CD14-positive monocyte (primary cell): ENCODE measurements at places on chromosomes 3 and 15. TPM values are rescaled to one million over a fixed set of nuclear protein-coding genes. Genes with fewer than 3 reads are reported as not detected.

Gene NTRK3
- not detected for polyA plus RNA-seq

GRCh38 chr3:126723801-126724200 lies 19.8 kb downstream of the CHCHD6 start:
- H3K27me3 ChIP-seq = no peaks in the 10 kb centered on the region
- no peaks in the 10 kb centered on the region for H3K36me3 ChIP-seq
- H3K4me1 ChIP-seq = no peaks in the 10 kb centered on the region
- H3K27ac ChIP-seq = no peak overlapping the region
- DNase-seq = no peak

GRCh38 chr15:66043264-66043663 lies 174.0 kb downstream of the RAB11A start:
- H3K4me1 ChIP-seq = no peaks in the 10 kb centered on the region
- H3K27ac ChIP-seq = no peak overlapping the region
- H3K4me3 ChIP-seq = no peak overlapping the region
- H3K36me3 ChIP-seq = no peaks in the 10 kb centered on the region

DNA sequence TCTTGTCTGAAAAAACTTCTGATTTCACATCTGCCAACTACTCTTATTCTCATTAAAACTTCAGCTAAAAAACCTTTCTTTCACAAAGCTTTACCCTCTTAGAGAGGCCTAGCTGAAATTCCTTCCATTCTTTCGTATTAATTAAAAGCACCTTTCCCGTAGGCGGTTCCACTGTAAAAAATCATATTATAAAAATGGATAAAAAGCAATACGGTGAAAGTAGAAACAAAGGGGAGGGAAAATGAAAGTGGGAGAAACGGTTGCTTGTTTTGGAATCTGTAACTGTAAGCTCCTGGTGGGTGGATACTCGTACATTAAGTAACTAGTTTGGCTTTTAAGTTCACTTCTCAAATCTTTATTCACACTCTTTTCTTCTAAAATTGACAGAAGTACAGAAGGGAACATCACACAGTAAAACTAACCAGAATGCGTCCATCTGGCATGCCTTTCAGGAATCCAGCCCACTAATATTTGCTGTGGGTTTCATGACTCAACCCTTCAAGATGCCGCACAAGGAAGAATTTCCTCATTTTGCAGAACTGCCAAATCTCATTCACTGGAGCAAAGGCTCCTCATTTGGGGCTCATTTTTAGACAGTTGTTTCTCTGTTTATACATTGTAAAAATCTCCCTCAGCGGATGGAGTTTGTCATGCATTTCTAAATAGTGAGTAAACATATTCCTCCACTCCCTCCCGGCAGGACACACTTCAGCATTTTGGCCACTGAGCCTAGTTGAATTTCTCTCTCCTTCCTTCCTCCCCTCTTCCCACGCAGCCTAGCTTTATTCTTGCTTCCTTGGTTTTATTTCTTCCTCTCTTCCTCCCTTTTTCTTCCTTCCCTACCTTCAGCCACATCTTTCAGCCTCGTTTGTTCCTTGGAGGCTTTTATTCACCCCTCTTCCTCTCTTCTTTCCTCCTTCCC lies 419.5 kb upstream of the NAALADL2 start:
- peaks cover 15% of the 10 kb centered on the region for H3K27me3 ChIP-seq
- H3K4me3 ChIP-seq = no peak overlapping the region
- H3K36me3 ChIP-seq = no peaks in the 10 kb centered on the region

Gene RAB6B
- polyA plus RNA-seq = not detected

- H3K27me3 ChIP-seq = no peaks in the 10 kb centered on the region
- no peaks in the 10 kb centered on the region for H3K4me1 ChIP-seq
- no peaks in the 10 kb centered on the region for H3K36me3 ChIP-seq
- no peak overlapping the region for H3K4me3 ChIP-seq
Measured at GRCh38 chr3:65960087-65960486, 78.6 kb downstream of the MAGI1 start.

DNA sequence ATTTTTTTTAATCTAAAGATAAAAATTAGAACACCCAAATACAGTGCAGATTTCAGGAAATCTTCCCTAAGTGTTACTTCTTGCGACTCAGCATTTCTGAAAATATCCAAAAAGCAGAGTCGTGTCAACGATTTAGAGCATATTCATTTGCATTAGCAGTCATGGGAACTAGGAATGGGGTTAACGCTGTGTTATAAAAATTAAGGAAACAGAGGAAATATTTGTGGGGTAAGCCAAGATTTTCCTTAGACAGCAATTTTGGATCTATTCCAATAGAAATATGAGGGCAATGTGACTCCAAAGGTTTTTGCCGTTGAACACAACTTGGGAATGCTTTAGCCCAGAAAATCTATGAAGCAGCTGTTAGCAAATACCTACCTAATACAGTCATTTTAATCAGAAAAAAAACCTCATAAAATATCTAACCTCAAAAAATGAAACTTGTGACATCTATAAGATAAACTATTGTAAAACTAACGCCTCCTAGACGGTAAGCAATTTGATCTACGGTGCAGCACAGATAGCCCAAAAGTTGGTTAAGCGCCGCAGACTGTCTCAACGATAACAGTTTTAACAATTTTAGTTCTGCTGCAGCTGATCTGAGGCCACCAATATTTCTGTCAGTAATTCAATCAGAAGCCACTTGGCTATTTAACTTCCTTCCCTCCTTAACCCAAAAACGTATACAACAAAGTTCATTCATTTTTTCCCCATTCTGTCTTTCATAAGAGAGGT lies 5.8 kb upstream of the ATP11B start:
- peaks cover 27% of the 10 kb centered on the region for H3K4me1 ChIP-seq
- DNase-seq = no peak
- H3K27ac ChIP-seq = no peak overlapping the region

- no peaks in the 10 kb centered on the region for H3K27me3 ChIP-seq
- H3K27ac ChIP-seq = no peak overlapping the region
- peaks cover 20% of the 10 kb centered on the region for H3K4me1 ChIP-seq
- no peaks in the 10 kb centered on the region for H3K36me3 ChIP-seq
- H3K4me3 ChIP-seq = no peak overlapping the region
Measured at GRCh38 chr3:195036203-195036505, 234.8 kb downstream of the XXYLT1 start.

GRCh38 chr15:62932436-62932835 lies 110.1 kb upstream of the TPM1 start:
- H3K4me1 ChIP-seq = peaks cover 25% of the 10 kb centered on the region
- peak overlapping the region; percentile 50 for H3K27ac ChIP-seq
- H3K36me3 ChIP-seq = no peaks in the 10 kb centered on the region
- DNase-seq = no peak

DNA sequence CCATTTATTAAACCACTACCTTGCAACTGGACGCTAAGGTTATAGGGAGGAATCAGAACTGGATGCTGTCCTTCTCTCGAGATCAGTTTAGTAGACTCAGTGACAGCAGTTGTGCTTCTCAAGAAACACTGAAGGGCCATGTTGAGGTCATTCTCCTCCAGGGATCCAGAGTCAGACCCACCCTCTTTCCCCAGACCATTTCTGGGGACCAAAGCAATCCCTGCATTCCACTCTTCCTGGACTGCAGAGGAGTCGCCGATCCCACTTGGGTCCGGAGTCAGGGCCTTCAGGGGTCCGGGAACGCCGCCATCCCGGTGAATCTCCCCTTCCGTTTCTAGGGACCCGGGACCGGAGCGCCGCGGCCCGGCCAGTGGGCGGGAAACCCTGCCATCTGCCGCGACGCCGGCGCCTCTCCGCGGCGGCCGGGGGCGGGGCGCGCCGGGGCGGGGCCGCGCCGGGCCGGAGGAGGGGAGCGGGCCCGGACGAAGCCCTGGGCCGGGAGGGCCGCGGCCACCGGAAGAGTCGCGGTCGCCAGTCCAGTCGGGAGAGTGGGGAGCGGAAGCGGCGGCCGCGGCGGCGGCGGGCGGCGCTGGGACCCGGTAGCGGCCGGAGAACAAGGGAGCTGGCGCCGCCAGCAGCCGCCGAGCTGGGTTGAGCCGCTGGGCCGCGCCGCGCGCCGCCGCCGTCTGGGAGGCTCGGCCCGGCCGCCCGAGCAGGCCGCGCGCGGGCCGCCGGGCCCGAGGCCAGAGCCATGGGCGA lies at the start of gene DVL3:
Gene DVL3, plus strand, starts transcription at position 493 of the 759 bp plus-strand sequence. Its CDS starts 259 bp downstream, at position 752.
- peak within 1 kb of the TSS; percentile 77 for H3K27ac ChIP-seq
- H3K4me3 ChIP-seq = peak within 1 kb of the TSS; percentile 77
- peak; percentile 63 for DNase-seq
- H3K36me3 ChIP-seq = no peaks in the 10 kb centered on the region
- H3K27me3 ChIP-seq = no peaks in the 10 kb centered on the region

- no peaks in the 10 kb centered on the region for H3K27me3 ChIP-seq
- no peak overlapping the region for H3K27ac ChIP-seq
- H3K4me1 ChIP-seq = no peaks in the 10 kb centered on the region
Measured at GRCh38 chr3:68988740-68989139, 24.7 kb downstream of the EOGT start.

DNA sequence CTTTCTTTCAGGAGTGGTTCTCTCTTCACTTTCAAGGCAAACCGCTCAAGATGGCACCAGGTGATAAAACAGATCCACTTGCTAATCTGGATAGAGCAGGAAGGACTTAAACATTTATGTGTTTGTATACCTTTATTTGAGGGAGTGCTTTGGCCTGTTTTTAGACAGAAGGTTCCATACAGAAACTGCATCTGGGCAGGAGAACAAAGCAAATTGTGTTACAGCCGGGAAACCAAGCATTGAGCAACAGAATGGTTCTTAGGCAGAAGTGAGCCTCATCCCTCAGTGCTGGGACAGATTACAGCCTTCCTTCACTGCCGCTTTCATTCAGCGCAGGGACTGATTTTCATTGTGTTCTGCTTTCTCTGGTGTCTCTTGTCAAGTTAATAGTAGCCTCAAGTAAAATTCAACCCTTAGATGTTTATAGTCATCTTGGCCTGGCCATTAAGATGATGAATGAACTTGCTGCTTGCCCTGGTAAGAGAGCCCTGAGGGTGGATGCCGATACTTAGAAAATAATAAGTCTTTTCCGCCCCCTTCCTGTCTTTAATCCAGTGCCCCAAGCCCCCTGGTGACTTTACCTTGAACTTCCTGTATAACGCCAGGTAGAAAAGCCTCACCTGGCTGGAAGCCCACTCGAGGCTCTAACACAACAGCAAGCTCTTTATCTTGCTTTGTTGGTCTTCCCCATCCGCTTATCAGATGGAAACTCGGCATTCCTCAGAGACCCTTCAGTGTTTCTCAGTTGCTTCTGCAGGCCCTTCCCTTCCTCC lies 168.0 kb upstream of the CTDSPL start:
- no peaks in the 10 kb centered on the region for H3K36me3 ChIP-seq
- no peak overlapping the region for H3K27ac ChIP-seq
- no peak overlapping the region for H3K4me3 ChIP-seq
- no peak for DNase-seq
- no peaks in the 10 kb centered on the region for H3K27me3 ChIP-seq
- H3K4me1 ChIP-seq = peaks cover 7% of the 10 kb centered on the region

GRCh38 chr15:63040954-63041353 lies 1.6 kb upstream of the TPM1 start:
- H3K27ac ChIP-seq = no peak overlapping the region
- no peak overlapping the region for H3K4me3 ChIP-seq

GRCh38 chr15:93706495-93707292 lies 524.7 kb upstream of the MCTP2 start:
- no peaks in the 10 kb centered on the region for H3K36me3 ChIP-seq
- no peak for DNase-seq
- H3K27me3 ChIP-seq = no peaks in the 10 kb centered on the region
- H3K4me3 ChIP-seq = no peak overlapping the region
- no peak overlapping the region for H3K27ac ChIP-seq

Gene ZNF860
- polyA plus RNA-seq = not detected

Gene LARP6
- not detected for polyA plus RNA-seq

DNA sequence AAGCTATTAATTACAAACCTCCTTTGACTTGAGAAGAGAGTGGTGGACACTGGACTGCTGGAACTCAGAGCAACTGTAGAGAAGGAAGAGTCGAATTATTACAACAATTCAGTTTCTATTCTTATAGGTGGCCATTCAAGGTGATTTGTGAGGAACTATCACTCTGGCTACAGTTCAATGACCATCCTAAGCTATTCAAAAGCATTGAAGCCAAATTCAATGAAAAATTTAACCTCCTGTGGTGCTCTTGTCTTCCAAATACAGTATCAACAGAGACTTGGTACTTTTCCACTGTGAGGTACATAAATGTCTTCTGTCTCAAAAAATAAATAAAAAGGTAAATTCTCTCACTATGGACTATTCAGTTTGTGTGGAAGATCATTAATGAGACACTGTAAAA lies 513.3 kb upstream of the SEMA6D start:
- no peaks in the 10 kb centered on the region for H3K27me3 ChIP-seq
- no peaks in the 10 kb centered on the region for H3K36me3 ChIP-seq
- no peak overlapping the region for H3K27ac ChIP-seq
- no peaks in the 10 kb centered on the region for H3K4me1 ChIP-seq

GRCh38 chr3:64131725-64132469 lies 93.4 kb downstream of the PRICKLE2 start:
- H3K4me3 ChIP-seq = no peak overlapping the region
- H3K36me3 ChIP-seq = no peaks in the 10 kb centered on the region
- H3K27ac ChIP-seq = no peak overlapping the region
- no peaks in the 10 kb centered on the region for H3K4me1 ChIP-seq
- H3K27me3 ChIP-seq = no peaks in the 10 kb centered on the region
- DNase-seq = no peak

DNA sequence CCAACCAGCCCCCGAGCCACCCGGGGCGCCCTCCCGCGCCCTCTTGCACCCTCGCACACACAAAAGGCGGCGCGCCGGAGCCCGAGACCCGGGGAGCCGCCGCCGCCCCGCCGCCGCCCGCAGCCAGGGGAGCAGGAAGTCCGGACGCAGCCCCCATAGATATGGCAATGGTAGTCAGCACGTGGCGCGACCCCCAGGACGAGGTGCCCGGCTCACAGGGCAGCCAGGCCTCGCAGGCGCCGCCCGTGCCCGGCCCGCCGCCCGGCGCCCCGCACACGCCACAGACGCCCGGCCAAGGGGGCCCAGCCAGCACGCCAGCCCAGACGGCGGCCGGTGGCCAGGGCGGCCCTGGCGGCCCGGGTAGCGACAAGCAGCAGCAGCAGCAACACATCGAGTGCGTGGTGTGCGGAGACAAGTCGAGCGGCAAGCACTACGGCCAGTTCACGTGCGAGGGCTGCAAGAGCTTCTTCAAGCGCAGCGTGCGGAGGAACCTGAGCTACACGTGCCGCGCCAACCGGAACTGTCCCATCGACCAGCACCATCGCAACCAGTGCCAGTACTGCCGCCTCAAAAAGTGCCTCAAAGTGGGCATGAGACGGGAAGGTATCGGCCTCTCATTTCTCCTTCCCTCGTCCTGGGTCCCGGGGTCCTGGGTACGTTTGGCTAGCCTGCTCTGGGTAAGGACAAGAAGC lies 1.6 kb downstream of the NR2F2 start:
- no peak for DNase-seq
- no peak overlapping the region for H3K27ac ChIP-seq
- peaks cover 21% of the 10 kb centered on the region for H3K4me1 ChIP-seq
- no peak overlapping the region for H3K4me3 ChIP-seq
- H3K27me3 ChIP-seq = peaks cover 93% of the 10 kb centered on the region
- H3K36me3 ChIP-seq = no peaks in the 10 kb centered on the region

Gene WDR72
- polyA plus RNA-seq = not detected

GRCh38 chr3:52857133-52857532 lies 22.3 kb upstream of the MUSTN1 start:
- no peak overlapping the region for H3K27ac ChIP-seq
- H3K4me1 ChIP-seq = no peaks in the 10 kb centered on the region
- H3K27me3 ChIP-seq = no peaks in the 10 kb centered on the region
- no peak overlapping the region for H3K4me3 ChIP-seq
- H3K36me3 ChIP-seq = peaks cover 49% of the 10 kb centered on the region

Gene EPHA6
- polyA plus RNA-seq = not detected
